NCI-H2171 (cell line): ENCODE measurements at places on chromosomes 7 and 10.

GRCh38 chr10:102291221-102291905 lies 46.0 kb downstream of the GBF1 start:
- no peak for DNase-seq

GRCh38 chr10:93083743-93084539 lies 10.2 kb downstream of the CYP26A1 start:
- DNase-seq, result no peak

DNA sequence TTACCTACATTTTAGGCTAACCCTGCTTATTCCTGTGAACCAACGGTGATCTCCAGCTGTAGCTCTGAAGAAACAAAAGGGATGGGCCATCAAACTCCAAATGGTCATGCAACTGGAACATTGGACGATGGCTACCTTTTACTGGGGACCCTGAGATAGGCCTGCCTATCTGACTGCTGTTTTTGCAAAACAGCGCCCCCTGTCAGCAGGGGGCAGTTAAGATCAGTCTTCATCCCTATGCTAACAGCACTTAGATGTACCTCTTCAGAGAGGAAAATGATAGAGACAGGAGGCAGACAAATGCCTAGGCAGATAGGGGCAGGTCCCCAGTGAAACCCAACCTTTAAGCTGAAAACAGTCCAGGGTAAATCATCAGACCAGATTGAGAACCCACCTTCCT lies 1085.4 kb upstream of the SORCS1 start:
- no peak for DNase-seq

GRCh38 chr10:94420516-94420915 lies 18.2 kb downstream of the TBC1D12 start:
- no peak for DNase-seq

- peak; percentile 69 for DNase-seq
Measured at GRCh38 chr10:72048450-72049124, 39.8 kb downstream of the SPOCK2 start.

GRCh38 chr7:84462259-84462658 lies 267.7 kb upstream of the SEMA3A start:
- DNase-seq, result no peak

DNA sequence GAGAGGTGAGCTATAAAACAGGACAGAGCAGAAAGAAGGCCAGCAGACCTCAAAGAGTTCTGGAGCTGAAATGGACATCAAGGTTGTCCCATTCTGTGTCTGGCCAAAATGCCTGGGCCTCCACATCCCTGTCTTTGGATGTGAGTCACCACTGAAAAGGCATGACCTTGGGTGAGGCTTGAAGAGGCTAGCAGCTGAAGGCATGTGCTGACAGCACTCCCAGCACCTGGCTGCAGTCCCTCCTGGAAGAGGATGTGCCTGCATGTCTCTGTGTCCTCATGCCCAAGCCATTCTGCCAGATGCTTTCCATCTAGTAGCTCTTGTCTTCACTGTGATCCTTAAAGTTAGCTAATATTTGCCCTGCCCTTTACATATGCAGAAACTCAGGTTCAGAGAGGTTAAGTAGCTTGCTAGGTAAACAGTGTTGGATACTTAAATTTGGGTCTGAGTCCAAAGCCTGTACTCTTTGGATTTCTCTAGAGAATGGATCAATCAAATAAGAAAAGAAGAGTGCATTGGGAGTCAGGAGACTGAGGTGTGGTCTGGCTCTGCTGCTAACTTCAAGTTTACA lies 35.8 kb downstream of the HECW1 start:
- no peak for DNase-seq

DNA sequence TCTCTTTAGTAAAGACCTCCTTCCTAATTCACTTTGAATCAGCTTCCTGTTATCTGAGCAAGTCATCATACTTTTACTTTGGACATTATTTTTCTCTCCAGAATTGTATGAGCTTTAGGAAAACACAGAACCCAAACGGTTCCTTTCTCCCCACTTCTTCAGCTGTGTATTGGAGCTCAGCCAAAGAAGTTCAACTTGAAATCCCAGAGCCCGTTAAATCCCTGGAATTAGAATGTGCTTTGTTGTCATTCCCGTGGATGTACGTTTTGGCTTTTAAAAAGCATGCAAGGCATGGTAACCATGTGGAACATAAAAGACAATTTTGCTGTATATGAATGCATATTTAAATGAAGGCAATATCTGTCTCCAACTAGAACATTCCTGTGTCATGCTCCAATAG lies 46.6 kb downstream of the AGMO start:
- DNase-seq, result no peak

DNA sequence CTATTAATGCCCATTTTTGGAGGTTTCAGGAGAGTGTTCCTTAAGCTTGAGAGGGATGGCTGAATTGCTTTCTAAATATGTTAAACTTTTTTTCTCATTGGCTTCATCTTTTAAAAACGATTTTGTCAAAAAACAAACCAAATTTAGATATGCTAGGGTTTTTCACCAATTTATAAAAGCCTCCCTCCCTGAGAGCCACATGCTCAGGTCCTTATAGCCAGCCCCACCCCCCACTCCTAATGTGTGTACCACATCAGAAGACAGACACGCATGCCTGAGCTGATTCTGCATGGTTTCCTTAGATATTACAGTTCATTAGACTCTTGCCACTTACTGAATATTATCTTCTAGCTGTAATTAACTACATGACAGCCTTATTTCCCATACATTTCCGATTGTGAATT lies 2.0 kb downstream of the CUL1 start:
- no peak for DNase-seq

GRCh38 chr10:78849115-78849514 lies 219.7 kb upstream of the ZMIZ1 start:
- peak; percentile 20 for DNase-seq

DNA sequence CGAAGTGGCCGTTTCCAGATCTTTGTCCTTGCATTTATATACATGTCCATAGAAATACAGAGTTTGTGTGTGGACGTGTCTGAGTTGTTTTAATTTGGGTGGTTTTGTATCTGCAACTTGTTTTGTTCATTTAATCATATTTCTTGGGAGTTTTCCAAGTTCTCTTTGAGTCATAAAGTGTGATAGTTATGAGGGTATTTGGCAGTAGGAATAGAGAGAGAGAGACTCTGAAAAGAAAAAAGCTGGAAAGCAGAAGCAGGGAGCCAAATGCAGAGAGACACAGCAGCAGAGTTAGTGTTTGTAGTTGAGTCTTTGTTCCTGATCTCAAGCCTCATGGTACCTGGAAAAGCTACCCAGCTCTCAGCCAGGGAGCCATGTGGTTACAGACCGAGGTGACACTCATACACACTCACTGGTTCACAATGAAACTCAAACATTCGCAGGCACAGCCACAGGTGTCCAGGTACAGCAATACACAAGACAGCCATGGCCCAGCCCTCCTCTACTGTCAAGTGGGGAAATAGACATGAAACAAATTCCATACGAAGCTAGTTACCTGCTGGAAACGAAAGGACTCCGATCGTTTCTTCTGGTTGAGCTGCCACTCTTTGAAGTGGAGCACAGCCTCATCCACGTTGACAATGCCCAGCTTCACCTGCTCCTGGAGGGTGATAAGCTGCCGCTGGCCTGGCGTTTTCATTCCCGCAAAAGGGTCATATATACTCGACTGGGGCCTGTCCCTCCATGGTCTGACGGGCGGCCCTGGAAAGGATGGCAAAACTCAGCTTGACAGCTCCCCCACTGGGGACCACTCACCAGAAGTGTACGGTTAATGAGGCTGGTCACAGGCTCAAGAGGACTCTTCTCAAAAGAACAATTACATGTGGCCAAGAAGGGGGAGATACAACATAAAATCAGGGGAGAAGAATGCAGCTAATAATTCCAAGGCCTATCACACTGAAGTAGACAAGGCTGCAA lies 33.3 kb upstream of the TM9SF3 start:
- DNase-seq, result no peak

DNA sequence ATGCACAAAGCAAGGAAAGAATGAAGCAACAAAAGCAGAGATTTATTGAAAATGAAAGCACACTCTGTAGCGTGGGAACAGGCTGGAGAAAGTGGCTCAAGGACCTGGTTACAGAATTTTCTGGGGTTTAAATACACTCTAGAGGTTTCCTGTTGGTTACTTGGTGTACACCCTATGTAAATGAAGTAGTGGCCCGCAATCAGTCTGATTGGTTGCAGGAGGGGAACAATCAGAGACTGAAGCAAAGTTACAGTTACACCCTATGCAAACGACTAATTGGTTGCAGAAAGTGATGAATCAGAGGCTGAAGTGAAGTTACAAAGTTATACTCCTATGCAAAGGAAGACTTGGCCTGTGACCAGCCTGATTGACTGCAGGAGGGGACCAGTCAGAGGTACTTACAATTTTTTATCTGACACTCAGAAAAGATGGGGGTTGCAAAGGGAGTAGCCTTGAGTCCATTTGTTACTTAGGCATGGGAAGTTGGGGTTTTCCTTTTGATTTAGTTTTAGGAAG lies 3.6 kb upstream of the MTPN start:
- DNase-seq, result no peak

DNA sequence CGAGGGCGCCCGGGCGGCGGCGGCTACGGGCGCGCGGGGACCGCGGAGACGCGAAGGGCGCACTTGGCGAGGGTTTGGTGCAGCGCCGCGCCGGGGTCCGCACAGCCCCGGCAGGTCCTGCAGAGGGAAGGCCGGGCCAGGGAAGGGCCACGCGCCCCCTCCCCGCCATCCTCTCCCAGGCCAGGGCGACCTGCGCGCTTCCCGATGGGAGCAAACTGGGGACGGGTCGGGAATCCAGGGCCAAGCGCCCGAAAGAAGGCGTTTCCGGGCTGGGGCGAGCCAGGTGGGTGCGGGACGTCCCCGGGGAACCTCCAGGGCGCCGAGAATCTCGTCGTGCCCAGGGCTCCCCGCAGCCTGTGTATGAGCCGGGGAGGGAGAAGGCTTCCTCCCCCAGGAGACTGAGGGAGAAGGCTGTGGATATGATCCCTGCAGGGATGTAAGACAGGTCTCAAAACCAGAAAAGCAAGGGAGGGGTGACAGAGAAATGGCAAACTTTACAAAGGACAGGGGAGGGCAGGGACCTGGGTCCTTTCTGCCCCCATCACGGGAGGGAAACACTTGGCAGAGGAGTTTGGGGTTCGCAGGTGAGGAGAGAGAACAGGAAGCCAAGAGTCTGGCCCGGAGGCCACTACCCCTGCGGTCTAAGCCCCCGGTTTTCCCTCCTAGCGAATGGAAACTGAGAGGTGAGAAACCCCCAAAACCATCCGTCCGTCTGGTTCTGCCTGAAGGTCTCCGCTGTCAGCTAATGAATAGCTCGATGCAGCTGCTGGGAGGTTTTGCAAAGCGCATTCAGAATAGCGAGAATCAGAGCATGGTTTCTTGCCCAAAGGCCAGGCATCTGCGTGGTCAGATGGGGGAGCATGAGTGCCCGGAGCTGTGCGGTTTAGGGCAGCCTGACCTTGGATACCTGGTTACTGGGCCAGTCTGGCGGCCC lies 674 bp downstream of the AMZ1 start:
- no peak for DNase-seq

DNA sequence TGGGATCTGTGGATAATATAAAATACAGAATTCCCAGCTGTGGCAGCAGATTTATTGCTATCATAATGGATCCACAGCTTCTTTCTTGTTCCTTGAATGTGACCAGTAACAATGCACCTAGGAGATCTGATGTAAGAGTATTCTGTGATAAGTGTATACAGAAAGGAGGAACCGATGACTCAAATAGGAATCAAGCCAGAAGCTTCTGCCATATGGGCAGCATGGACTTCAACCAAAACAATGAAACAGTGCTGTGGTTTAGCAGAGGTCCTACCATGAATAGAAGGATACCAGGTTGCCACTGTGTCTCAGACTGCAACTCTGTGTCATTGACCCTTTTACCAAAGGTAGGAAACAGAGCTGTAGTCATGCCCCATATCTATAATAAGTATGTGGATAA lies 81.8 kb downstream of the PTPRZ1 start:
- no peak for DNase-seq

DNA sequence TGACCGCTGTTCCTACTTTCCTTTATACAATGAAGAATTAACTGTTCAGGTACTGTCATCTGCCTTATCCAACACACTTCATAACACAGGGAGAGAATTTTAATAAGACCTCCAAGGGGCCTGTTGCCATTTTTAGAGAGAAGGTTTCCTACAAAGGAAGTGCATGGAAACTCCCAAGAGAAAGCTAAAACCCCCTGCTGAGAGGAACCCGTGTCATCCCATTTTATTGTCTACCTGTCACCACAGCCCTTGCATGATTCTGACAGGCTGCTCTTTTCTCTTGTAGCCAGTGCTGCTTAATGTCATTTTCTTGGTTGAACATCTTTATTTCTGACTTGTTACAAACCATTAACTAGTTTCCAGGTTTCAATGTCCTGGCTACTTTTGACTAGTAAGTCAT lies 98.4 kb downstream of the SNX10 start:
- DNase-seq, result no peak

DNA sequence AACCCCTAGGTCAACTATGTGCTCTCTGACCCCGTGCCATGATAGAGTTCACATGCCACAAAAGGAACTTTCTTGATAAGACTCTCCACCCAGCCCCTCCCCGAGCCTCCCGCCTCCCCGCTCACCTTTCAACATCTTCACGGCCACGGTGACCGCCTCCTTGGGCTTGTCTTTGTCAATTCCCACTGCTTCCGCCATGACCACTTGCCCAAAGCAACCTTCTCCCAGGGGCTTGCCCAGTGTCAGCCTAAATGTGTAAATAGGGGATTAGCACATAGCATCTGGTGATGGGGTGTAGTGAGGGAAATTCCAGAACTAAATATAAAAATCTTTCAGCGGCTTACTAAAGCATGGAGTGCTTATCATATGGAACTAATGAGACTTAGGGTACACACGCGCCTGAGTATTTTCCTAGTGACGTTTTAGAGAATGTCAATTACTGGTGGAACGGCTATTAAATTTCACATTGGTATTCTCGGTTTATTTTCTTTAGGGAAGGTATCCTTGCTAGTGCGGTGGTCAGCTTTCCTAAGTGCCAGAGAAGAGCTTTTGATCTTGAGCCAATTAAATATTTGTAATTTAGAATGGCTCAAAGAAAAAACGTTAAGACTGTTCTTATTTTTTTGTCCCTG lies 97.4 kb downstream of the FGFR2 start:
- no peak for DNase-seq

- no peak for DNase-seq
Measured at GRCh38 chr10:89357975-89358374, 19.9 kb upstream of the IFIT1B start.

DNA sequence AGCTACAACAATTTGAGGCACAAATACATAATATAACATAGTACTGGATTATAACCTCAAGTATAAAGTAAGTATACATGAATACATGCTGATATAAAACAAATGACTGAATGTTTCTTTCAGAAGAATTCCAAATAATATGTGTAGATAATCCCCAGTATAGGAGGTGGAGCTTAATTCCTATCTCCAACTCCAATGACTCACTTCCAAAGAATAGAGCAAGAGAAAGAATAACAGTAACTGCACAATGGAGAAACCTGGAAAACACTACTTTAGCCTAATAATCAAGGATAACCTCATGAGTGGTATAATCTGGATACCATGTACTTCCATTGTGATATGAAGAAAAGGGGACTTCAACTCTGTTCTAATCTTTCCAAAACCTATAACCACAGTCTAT lies 13.7 kb upstream of the SEMA3C start:
- DNase-seq, result no peak
